ENCODE measurements at places on chromosomes 3 and 15. TPM values are rescaled to one million over a fixed set of nuclear protein-coding genes. Genes with fewer than 3 reads are reported as not detected.

DNA sequence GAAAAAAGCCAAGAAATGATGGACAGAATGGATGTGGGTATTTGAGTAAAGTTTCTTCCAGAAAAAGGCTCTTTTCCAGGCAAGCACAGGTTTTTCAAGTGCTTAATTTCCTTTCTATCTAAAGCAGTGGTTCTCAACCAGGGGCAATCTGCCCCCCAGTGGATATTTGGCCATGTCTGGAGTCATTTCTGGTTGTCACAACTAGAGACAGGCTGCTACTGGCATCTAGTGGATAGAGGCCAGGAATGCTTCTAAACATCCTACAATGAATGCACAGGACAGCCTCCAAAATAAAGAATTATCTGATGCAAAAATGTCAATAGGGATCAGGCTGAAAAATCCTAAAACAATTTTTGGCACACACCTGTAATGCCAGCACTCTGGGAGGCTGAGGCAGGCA is 23.9 kb downstream of the SEC22C start:
- DNase-seq, result no peak

DNA sequence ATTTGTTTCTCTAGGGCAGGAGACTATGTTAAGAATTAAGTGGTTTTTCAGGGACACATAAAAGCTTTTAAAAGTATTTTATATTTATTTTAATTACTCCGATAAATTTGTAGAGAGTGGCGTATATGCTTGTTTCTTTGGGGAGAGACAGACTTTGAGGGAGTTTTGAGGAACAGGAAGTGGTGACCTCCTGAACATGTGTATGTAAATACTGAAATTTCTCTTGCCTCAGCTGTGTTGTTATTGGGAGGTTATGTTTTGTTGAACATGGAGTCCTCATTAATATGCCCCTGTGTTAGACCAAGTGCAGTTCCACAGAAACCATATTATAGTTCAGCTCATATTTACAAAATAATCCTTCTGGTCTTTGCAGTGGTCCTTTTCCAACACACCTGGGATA is 41.8 kb upstream of the UTS2B start:
- no peak for DNase-seq

DNA sequence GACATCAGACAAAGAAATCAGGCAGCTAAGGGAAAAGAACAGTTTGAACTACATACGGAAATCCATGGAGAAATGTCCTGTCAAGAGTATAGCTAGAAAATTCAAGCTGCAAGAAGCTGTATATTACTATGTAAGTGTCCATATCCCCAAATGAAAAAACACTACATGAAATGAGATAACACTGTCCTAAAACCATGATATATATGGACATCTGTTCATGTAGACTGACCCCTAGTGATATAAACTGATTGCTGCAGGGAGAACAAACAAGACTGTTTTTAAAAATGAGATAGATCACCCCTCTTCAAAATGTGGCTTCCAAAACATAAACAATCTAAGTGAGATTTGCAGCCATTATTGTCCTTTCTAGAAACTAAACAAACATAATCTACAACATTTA is 985.6 kb downstream of the EPHA3 start:
- DNase-seq, result no peak

DNA sequence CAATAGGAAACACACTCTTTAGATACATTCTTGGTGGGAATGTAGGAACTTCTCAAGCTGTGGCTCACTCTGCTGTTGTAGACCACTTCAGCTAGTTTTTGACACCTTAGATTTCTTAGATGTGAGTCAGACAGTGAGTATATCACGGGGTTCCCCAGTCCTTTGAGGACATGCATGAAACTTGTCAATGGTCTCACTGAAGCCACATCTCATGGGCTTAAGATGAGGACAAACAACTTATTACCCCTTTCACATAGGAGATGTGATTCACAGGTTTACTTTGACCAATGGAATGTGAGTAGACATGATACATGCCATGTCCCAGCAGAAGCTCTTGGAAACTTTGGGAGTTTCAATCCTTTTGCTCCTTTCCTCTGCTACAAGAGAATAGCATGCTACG is 325.5 kb downstream of the CHST2 start:
- DNase-seq, result no peak

DNA sequence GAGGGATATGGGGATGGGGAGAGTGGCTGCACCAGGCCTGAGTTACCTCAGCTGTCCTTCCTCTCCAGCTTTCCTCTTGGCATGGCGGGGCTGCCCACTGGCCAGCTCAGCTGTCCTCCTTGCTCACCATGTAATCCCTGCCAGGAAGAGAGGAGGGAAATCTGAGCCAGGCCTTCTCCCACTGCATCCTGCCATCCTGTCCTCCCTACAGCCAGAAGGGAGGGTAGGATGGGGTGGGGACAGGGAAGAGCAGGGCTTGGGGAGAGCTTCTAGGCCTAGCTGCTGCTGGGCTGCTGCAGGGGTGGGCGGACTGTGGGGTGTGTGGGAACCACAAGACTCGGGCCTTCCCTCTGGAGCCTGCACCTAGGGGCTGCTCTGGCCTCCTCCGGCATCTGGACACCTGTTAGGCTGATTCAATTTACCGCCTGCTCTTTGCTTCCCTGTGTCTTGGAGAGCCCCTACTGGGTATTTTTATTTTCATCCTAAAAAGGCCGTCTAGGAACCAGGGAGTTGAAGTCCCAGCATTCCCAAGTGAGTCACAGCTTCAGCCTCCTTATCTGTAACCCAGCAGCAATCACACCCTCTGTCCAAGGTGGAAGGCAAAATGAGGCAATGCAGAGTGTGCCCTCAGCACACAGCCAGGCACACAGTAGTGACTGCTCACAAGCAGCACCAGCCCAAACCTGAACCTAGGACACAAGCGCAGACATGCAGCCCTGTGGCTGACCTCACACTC is 13.1 kb upstream of the KY start:
- no peak for DNase-seq

DNA sequence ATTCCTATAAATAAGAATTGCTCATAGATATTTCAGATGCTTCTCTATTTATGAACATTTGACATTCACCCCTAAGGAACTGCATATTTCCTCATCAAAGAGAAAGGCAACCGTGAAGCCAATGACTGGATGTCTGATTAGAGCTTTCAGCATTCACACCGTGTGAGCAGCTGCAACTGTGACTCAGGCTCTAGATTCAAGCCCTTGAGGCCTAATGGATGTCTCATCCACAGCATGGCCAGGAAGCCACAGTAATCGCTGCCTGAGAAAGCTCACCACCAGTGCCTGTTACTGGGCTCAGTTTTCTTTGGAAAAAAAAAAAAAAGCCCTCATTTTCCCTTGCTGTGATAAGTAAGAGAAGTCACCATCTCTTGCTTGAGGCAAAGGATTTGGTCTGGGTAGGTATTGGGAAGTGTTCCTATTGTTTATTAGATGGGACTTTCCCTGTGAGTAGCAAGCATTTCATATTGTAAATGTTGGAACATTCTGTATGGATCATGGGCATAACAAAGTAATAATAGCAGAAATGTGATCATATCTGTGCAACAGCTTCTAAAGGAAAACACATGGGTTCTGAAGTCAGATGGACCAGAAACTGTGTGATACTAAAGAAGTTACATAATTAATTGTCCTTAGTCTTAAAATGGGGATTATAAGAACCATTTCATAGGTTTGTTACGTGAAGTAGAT is 783.7 kb downstream of the AGBL1 start:
- DNase-seq, result no peak

- no peak for DNase-seq
Observed at GRCh38 chr3:186639778-186640472, at the start of gene FETUB. FETUB (plus strand) TSS chr3:186640399; CDS start chr3:186640461, 62 bp downstream.

DNA sequence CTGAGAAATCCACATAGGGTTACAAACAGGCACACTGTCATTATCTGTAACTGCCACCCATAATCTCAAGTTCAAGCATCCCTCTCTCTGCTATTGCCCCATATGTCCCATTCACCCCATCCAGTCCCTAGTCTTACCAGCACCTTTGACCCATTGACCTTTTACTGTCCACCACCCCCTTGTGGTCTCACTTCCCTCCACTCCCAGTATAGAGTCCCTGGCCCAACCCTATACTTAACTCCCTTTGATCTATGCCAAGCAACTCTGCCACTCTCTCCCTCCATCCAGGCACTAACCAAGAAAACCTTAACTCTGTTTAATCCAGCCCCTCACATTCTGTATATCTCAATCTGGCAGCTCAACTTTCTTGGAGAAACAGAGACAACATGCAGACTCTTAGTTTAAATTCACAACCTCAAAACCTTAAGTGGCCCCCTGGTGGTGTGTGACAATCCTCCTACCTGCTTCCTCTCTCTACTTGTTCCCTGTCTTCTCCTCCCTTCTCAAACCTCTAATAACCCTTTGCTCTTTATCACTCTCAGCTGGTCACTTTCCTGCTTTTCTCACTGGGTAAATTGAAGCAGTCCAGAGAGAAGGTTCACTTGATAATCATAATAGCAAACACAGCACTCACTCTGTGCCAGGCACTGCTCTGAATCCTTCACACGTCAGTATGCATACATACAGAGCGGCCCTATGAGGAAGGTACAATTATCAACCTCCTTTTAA is 162.7 kb downstream of the STT3B start:
- no peak for DNase-seq

GRCh38 chr3:142274908-142275307 is 49.5 kb upstream of the GK5 start:
- DNase-seq, result no peak

DNA sequence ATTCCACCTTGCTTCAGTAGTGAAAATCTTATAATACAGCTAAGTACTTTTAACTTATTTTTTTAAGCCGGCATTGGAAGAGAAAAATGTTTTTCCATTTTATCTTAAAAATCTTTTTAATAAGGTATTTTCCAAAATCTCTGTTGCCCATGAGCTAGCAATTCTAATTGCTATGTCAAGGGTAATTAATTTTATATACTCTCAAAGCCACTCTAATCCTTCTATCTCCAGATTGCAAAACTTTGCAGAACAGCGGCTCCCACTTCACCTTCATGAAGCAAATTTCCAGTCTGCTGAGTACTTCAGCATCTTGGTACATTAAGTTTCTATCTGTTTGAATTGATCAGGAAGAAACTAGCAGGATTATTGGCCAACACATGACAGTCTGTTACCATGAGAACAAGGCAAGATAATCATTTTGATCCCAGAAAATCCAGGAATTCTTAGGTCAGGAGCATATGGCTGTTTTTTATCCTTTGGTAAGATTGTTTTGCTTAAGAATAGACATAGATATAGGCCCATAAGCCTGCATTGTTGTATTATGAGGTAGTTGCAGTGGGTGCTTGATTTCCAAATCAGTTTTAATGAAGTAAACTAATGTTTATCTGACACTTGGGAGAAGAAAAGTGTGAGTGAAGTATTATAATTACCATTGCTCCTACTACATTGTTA is 6.0 kb downstream of the TIPARP start:
- DNase-seq, result no peak

- no peak for DNase-seq
Observed at GRCh38 chr3:174295306-174296092, 563.6 kb upstream of the NAALADL2 start.

Gene CYP19A1
- total RNA-seq, result 24.0 TPM

Gene WNT5A
- 4.7 TPM for total RNA-seq

Gene ALG1L2
- total RNA-seq, result 1.1 TPM

Gene DNASE1L3
- total RNA-seq, result 2.0 TPM

Gene STRA6
- 0.76 TPM for total RNA-seq

Gene GALNT15
- total RNA-seq, result 54.4 TPM

Measured in sciatic nerve (tissue), 2 donors.